ENCODE measurements at places on chromosomes 11 and 22.

DNA sequence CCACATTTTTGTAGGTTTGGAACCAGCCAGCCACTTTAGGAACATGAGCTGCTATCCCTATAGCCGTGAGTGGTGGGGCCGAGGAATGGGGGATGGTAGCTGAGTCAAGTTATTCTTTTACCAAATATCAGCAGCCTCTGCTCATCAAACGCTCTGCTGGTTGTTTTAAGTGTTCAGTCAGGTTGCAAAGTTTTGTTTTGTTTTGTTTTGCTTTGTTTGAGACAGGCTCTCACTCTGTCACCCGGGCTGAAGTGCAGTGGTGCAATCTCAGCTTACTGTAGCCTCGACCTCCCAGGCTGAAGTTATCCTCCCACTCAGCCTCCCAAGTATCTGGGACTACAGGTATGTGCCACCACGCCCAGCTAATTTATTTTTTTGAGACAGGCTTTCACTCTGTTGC, 14.4 kb downstream of the CABIN1 start:
- DNase-seq, result no peak

DNA sequence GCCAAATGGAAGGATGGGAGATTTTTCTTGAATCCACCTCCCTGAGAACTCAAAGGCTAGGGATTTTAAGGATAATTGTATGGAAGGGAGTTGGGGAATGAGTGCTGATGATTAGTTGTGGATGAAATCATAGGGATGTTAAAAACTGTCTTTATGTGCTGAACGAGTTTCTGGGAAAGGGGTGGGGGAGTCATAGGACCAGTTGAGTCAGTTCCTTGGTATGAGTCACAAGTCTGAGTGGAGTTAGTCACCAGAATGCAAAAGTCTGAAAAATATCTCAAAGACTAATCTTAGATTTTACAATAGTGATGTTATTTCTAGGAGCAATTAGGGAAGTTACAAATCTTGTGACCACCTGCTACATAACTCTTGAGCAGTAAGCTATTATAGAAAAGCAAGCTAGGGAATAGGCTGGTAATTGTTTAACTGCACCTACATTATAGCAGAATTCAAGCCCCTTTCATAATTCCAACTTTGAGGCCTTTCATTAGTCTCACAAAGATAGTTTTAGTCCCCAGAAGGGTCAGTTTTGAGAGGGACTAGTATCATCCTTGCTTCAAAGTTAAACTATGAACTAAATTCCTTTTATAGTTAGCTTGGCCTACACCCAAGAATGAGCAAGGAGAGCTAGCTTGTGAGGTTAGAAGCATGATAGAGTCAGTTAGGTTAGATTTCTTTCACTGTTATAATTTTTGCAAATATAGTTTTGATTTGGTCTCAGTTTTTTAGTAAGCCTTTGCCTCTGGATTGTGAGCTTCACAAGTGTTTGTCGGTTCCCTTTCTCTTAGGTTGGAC, 668.0 kb downstream of the ETS1 start:
- DNase-seq, result peak; percentile 53

- no peak for DNase-seq
Measured at GRCh38 chr11:21480240-21480639, 712.6 kb upstream of the ANO5 start.

- no peak for DNase-seq
Measured at GRCh38 chr11:10627291-10627690, 58.8 kb upstream of the LYVE1 start.

DNA sequence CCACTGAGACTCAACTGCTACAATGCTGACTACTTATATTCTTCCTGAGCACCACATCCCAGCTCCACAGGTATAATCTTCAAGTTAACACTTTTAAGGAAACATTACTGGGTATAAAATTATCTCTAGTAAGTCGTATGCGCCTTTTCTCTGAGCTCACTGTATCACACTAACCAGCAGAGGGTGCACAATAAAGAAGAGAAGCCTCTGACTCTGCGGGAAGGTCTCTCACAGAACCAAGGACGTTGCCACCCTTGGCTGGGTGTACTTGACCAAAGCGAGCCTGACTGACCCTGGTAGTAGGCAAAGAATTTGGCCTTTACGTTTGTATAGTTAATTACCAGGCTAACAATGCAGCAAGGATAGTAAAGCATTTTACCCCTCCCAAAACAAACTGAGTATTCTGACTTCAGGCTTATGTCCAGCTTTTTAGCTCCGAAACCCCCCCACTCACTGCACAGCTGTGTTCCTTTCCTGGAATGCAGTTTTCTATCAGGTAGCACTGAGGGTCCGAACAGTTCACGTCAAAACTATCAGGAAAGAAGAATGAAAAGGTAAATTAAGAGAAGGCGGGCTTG, at the start of gene BTBD18:
BTBD18 (minus strand) TSS at position 144 of the 578 bp plus-strand sequence. CDS start 631 bp downstream, outside the sequence.
- DNase-seq, result no peak

DNA sequence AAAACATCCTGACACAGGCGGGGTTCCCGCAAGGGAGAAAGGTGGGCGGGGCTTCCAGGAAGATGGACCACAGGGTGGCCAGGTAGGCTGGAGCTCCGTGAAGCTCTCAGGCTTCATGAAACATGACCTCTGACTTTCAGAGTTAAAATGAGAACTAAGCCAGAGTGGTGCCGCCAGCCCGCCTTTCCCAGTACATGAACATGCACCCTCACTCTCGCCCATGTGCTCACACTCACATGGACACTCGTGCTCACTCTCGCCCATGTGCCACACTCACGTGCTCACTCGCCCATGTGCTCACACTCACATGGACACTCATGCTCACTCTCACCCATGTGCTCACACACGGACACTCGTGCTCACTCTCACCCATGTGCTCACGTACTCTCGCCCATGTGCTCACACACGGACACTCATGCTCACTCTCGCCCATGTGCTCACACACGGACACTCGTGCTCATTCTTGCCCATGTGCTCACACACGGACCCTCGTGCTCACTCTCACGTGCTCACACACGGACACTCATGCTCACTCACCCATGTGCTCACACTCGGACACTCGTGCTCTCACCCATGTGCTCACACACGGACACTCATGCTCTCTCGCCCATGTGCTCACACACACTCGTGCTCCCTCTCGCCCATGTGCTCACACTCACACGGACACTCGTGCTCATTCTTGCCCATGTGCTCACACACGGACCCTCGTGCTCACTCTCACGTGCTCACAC, 10.0 kb downstream of the RNH1 start:
- no peak for DNase-seq

- DNase-seq, result no peak
Measured at GRCh38 chr22:36732609-36733008, 29.1 kb upstream of the CACNG2 start.

GRCh38 chr11:118749429-118749828, 41.5 kb downstream of the DDX6 start:
- DNase-seq, result no peak

GRCh38 chr22:28986366-28986765, 75.3 kb downstream of the C22orf31 start:
- no peak for DNase-seq

DNA sequence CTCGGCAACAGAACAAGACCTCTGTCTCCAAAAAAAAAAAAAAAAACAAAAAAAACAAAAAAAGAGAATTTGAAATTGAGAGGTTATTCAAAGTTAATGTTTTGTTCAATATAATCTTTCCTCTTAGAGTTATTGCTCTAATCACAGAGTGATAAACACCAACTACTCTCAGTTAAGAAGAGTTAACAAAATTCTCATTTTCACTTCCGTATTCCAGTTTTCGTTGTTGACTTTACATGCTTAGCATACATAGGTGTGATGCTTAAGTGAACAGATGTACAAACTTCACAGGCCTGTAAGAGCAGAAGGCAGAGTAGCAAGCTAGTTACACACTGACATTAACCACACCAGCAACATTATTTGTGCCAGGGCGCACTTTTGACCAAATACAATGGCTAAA, 12.3 kb downstream of the EIF4ENIF1 start:
- DNase-seq, result no peak

DNA sequence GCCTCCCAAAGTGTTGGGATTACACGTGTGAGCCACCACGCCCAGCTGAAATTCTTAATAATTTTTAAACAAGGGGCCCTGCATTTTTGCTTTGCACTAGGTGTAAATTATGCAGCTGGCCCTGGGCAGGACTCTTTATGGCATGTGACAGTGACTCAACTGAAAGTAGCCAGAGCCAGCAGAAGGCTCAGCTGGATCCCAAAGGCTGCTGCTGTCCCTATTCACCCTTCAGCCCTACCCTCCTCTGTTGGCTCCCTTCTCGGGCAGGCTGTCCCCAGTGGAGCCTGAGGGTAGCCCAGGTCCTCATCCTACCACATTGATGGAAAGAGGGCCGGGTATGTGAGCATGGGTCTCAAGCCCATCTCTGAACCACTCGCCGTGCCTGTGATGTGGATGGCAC, 45.6 kb downstream of the CD82 start:
- no peak for DNase-seq
